Heart right ventricle (tissue), 16 donors: ENCODE measurements at places on chromosomes 2 and 18. TPM values are rescaled to one million over a fixed set of nuclear protein-coding genes. Genes with fewer than 3 reads are reported as not detected.

GRCh38 chr2:173658946-173659371 is 304.3 kb downstream of the CDCA7 start:
- no peaks in the 10 kb centered on the region for H3K36me3 ChIP-seq
- no peak overlapping the region for H3K27ac ChIP-seq

The GPBAR1 gene
- total RNA-seq = 0.36 TPM

- H3K27me3 ChIP-seq = no peaks in the 10 kb centered on the region
- no peak overlapping the region for H3K27ac ChIP-seq
- no peak for DNase-seq
- peak overlapping the region; percentile 38 for H3K4me3 ChIP-seq
- no peaks in the 10 kb centered on the region for H3K36me3 ChIP-seq
- H3K4me1 ChIP-seq = no peaks in the 10 kb centered on the region
Measured at GRCh38 chr2:49973436-49973835, 819.1 kb upstream of the FSHR start.

The ANKRD44 gene
- total RNA-seq = 9.1 TPM

DNA sequence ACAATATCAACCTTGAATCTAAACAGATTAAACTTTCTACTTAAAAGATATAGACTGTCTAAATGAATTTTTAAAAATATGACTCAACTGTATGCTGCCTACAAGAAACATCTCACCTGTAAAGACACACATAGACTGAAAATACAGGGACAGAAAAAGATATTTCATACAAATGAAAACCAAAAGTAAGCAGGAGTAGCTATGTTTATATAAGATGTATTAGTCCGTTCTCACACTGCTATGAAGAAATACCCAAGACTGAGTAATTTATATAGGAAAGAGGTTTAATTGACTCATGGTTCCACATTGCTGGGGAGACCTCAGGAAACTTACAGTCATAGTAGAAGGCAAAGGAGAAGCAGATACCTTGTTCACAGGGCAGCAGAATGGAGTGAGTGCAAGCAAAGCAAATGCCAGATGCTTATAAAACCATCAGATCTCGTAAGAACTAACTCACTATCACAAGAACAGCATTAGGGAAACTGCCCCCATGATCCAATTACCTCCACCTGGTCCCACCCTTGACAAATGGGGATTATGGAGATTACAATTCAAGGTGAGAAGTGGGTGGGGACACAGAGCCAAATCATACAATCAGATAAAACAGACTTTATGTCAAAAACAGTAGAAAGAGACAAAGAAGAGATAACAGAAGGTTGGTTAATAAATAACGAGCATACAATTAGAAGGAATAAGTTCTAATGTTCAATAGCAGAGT is 214.4 kb upstream of the SLC39A10 start:
- H3K27me3 ChIP-seq = no peaks in the 10 kb centered on the region
- H3K36me3 ChIP-seq = no peaks in the 10 kb centered on the region
- no peak for DNase-seq

DNA sequence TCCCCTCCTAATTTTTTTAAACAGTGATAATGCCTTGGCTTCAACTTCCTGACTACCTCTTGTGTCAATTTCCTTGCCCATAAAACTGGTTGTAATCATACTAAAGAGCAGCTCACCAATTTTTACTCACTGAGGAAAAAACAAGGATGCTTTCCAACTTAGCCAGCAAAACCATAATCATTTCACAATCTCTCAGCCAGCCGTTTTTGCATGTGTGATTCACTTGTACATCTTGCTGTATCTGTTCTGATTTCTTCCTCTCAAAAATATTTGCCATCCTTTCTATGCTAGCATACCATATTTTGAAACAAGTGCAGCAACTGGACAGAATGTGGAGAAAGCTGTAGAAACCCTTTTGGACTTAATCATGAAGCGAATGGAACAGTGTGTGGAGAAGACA is 60.7 kb downstream of the RAB27B start:
- H3K27ac ChIP-seq = no peak overlapping the region
- DNase-seq = no peak
- no peaks in the 10 kb centered on the region for H3K4me1 ChIP-seq
- no peaks in the 10 kb centered on the region for H3K36me3 ChIP-seq
- H3K4me3 ChIP-seq = no peak overlapping the region

The UGT1A10 gene
- not detected for total RNA-seq

DNA sequence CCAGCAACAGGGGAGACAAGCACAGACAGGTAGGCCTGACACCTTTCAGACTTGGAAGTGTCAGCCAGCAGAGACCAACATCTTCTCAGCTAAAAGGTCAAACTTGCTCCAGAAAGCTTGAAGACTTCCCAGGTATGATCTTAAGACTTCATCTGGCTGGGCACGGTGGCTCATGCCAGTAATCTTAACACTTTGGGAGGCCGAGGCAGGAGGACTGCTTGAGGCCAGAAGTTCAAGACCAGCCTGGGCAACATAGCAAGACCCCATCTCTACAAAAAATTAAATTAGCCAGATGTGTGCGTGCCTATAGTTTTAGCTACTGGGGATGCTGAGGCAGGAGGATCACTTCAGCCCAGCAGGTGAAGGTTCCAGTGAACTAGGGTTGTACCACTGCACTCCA is 39.0 kb upstream of the SPRED2 start:
- DNase-seq = no peak
- H3K4me1 ChIP-seq = no peaks in the 10 kb centered on the region
- no peaks in the 10 kb centered on the region for H3K36me3 ChIP-seq
- no peak overlapping the region for H3K4me3 ChIP-seq

DNA sequence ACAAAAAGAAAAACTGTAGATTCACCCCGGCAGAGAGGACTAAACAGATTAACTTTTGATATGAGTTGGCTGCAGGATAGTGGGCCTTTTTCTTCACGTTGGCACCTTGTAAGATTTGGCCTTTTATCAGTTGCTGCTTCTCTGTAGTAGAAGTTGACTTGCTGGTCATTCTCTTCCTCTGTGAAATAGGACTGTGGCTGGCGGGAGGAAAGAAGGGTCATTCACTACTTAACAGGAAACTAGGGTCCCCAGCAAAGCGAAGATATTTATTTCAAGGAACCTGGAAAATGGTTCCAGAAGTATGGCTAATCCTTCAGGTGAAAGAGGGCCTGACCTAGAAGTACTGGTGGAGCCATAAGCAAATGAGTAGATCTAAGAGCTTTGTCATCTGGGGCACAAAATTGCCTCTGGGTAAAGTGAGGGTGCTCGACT is 383 bp upstream of the ATP5MC3 start:
- no peaks in the 10 kb centered on the region for H3K36me3 ChIP-seq
- DNase-seq = no peak
- H3K4me1 ChIP-seq = peaks cover 36% of the 10 kb centered on the region
- H3K27me3 ChIP-seq = no peaks in the 10 kb centered on the region
- peak overlapping the region; percentile 98 for H3K27ac ChIP-seq
- H3K4me3 ChIP-seq = peak overlapping the region; percentile 96

DNA sequence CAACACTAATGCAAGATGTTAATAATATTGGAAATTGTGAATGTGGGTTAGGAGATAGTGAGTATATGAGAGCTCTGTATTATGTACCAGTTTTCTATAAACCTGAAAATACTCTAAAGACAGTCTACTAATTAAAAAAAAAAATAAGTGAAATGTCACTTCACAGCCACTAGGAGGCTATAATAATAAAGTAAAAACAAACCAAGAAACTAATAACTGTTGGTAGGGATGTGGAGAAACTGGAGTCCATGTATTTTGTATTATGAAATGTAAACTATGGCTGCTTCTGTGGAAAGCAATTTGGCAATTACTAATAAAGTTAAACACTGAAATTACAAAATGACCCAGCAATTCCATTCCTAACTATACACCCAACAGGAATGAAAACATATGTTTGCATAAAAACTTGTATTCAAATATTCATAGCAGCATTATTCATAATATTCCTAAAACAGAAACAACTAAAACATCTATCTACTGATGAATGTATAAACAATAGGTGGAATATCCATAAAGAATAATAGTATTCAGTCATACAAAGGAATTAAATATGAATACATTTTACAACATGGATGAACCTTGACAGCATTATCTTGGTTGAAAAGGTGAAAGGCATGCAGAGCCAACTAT is 36.2 kb downstream of the CCDC178 start:
- H3K27me3 ChIP-seq = no peaks in the 10 kb centered on the region
- no peak overlapping the region for H3K4me3 ChIP-seq
- no peak for DNase-seq
- H3K27ac ChIP-seq = no peak overlapping the region
- H3K4me1 ChIP-seq = no peaks in the 10 kb centered on the region
- no peaks in the 10 kb centered on the region for H3K36me3 ChIP-seq

- no peak for DNase-seq
- no peak overlapping the region for H3K4me3 ChIP-seq
- H3K27me3 ChIP-seq = no peaks in the 10 kb centered on the region
Measured at GRCh38 chr2:236758406-236758805, 188.8 kb downstream of the ACKR3 start.

- H3K4me1 ChIP-seq = peaks cover 26% of the 10 kb centered on the region
- H3K27me3 ChIP-seq = no peaks in the 10 kb centered on the region
- peak overlapping the region; percentile 44 for H3K4me3 ChIP-seq
Measured at GRCh38 chr2:98822301-98823164, 91.6 kb upstream of the MGAT4A start.

GRCh38 chr18:8586941-8587340 is 22.3 kb upstream of the RAB12 start:
- no peaks in the 10 kb centered on the region for H3K4me1 ChIP-seq
- no peak overlapping the region for H3K27ac ChIP-seq

DNA sequence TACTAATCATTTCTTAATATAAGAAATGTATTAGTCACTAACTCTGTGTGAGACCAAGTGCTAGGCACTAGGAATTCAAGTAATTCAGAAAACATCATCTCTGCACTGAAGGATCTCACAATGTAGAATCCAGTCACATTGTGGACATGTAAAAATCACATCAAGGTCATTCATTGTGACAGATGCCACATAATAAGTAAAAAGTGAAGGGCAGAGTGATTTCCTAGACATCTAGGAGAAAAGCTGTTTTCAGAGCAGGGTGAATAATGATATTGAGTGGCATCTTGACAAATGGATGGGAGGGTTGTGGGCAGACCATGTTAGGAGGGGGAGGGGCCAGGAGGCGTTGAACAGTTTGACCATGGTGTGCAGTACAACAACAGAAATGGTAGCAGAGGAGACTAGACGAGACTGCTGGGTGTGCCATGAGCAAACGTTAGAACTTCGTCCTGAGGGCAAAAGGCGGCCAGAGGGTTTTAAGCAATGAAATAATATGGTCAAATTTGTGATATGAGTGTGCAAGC is 93.8 kb downstream of the DTNA start:
- no peaks in the 10 kb centered on the region for H3K36me3 ChIP-seq
- H3K4me1 ChIP-seq = peaks cover 3% of the 10 kb centered on the region
- DNase-seq = no peak
- H3K27ac ChIP-seq = no peak overlapping the region
- H3K4me3 ChIP-seq = no peak overlapping the region

The FAM117B gene
- total RNA-seq = 3.1 TPM

The ANKMY1 gene
- 4.0 TPM for total RNA-seq
